ENCODE measurements at places on chromosomes 3 and 15.

DNA sequence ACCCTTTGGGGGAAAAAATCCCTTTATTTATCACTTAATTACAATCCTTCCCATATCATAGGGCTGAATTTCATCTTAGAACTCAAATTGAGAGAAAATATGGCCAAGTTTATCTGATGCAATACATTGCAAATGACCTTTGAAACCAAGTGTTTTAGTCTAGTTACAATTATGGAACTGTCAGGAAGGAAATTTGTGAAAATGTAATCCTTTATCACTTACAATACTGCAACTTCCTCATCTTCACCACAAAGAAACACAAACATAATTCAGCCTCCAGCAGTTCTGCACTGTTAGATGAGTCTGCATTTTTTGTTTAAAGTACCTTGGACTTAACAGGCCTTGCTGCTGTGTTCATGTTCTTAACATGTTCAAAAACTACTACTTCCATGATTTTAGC, 4.6 kb downstream of the CCPG1 start:
- no peak for DNase-seq

DNA sequence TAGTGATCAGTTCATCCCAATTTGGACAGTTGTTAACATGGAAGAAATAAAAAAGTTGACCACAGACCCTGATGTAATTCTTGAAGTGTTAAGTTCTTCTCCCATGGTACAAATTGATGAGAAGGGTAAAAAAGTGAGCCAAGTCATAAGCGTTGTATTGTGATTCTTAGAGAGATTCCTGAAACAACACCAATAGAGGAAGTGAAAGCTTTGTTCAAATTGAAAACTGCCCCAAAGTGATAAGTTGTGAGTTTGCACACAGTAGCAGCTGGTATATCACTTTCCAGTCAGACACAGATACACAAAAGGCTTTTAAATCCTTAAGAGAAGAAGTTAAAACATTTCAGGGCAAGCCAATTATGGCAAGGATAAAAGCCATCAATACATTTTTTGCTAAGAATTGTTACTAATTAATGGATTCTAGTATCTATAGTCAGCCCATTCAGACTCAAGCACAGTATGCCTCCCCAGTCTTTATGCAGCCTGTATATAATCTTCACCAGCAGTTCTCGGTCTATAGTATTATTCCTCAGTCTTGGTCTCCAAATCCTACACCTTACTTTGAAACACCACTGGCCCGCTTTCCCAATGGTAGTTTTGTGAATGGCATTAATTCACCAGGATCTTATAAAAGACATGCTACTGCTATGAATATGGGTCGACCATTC, 38.2 kb downstream of the CDIN1 start:
- no peak for DNase-seq

DNA sequence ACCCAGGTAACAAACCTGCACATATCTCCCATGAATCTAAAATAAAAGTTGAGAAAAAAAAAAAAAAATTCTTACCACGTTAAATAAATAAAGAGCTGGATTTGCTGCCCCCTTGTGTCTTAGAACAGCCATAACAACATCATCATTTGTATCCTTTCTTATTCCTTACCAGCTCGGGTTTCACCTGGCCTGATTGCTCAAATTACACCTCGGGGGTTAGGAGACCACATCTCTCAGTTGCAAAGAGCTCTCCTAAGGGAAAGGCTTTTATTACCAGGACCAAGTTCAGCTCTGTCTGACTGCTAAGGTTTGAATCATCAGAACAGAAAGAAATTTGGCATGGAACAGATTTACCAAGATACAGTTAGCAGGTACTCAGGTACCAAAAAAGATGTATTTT, 25.8 kb upstream of the RPL39L start:
- peak; percentile 35 for DNase-seq

- no peak for DNase-seq
These were observed 25.6 kb downstream of the TMEM207 start for GRCh38 chr3:190424108-190424477.

DNA sequence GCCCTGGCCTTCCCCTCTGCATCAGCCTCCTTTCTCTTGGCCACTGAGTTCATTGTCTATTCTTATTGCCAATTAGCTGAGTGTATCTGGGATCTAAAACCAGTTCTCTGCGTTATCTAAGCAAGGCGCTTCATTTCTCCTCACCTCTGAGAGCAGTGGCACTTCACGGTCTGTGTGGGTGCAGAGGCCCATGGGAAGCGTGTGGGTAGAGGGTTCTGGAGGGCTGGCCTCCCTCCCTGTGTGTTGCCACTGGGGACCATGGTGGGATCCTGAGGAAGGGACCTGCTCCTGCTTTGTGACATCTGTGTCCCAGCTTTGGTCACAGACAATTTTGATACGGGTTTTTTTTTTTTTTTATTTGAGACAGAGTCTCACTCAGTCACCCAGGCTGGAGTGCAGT, 32.7 kb downstream of the EDEM1 start:
- no peak for DNase-seq

DNA sequence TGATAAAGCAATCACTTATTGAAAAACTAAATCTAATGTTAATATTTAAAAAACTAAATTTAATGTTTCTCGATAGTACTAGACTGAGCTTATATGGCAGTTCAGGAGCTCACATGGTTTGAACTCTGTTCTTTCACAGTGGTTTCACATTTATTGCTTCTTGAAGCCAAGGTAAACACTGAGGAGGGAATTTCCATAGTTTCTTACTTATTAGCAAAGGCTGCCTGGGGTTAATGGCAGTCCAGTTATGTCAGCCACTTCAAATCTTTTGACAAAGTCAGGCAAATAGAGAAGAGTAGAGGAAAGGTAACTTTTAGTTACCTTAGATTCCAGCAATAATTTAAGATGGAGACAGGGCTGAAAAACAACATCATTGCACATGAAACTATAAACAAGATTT, 831.5 kb downstream of the ROBO2 start:
- DNase-seq: no peak

DNA sequence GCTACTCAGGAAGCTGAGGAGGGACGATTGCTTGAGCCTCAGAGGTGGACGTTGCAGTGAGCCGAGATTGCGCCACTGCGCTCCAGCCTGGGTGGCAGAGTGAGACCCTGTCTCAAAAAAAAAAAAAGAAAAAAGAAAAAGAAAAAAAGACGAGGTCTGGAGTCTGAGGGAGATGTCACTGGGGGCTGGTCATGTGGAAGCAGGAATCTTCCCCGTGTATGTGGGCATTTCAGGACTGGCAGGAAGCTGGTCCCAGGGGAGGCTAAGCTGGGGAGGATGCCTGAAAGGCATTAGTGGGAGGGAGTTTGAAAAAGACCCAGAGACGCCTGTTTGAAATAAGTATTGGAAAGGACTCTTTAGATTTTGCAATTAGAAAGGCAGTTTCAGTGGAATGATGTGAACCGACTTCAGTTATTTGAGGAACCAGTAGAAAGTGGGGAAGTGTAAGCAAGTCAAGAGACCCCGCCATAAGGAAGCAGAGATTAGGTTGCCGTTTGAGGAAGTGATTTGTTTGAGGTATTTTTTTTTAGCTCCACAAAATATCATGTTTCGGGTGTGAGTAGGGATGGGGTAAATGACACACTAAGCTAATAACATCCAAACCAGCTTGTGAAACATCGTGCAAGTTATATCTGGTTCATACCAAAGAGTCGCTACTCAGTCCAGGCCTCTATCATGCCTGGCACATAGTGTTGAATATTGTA, 55.5 kb downstream of the ST6GAL1 start:
- no peak for DNase-seq

- no peak for DNase-seq
These were observed 116.4 kb upstream of the TJP1 start for GRCh38 chr15:29938361-29939335.

- no peak for DNase-seq
These were observed 20.8 kb upstream of the SRP14 start for GRCh38 chr15:40059821-40060220.

GRCh38 chr15:56523521-56523920, 58.6 kb upstream of the MNS1 start:
- DNase-seq: no peak

DNA sequence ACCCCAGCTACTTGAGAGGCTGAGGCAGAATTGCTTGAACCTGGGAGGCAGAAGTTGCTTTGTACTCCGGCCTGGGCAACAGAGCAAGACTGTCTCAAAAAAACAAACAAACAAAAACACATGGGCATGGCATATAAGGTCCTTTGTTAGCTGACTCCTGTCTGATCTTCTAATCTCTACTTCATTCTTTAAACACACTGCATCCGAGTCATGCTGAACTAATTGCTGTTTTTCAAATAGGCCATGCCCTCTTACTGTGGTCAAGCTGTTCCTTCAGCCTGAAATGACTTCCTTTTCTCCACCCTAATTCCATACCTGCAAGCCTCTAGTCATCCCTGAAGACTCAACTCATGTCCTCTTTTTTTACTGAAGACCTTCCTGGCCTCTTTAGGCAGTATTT, 22.3 kb upstream of the SLMAP start:
- no peak for DNase-seq

GRCh38 chr15:66124651-66125050, 128.9 kb downstream of the MEGF11 start:
- DNase-seq: no peak

DNA sequence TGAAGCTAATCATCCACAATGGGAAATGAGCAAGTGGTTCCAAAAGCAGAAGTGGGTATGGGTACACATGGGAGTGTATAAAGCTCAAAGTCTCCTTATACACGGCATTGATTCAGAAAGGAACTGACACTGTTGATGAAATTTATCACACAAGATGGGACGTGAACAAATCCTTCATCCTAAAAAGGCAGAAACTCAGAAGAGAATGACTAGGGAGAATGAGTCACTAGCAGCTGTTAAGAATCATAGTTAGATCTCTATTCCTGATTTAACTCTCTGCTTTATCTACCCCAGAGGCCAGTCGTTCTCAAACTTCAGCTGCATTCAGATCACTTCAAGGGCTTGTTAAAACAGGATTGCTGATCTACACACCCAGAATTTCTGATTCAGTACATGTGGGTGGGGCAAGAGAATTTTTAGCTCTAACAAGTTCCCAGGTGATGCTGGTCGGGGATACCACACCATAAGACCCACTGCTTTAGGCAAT, 97.7 kb upstream of the PHLDB2 start:
- no peak for DNase-seq

GRCh38 chr3:86985181-86985826, 5.6 kb downstream of the VGLL3 start:
- no peak for DNase-seq

GRCh38 chr3:96619475-96619874, 194.9 kb upstream of the EPHA6 start:
- DNase-seq: no peak

GRCh38 chr3:196740481-196741248, 1.0 kb downstream of the PAK2 start:
- peak; percentile 9 for DNase-seq

Data from effector CD4-positive, alpha-beta T cell (primary cell).